ENCODE measurements at places on chromosomes 13 and 19.

DNA sequence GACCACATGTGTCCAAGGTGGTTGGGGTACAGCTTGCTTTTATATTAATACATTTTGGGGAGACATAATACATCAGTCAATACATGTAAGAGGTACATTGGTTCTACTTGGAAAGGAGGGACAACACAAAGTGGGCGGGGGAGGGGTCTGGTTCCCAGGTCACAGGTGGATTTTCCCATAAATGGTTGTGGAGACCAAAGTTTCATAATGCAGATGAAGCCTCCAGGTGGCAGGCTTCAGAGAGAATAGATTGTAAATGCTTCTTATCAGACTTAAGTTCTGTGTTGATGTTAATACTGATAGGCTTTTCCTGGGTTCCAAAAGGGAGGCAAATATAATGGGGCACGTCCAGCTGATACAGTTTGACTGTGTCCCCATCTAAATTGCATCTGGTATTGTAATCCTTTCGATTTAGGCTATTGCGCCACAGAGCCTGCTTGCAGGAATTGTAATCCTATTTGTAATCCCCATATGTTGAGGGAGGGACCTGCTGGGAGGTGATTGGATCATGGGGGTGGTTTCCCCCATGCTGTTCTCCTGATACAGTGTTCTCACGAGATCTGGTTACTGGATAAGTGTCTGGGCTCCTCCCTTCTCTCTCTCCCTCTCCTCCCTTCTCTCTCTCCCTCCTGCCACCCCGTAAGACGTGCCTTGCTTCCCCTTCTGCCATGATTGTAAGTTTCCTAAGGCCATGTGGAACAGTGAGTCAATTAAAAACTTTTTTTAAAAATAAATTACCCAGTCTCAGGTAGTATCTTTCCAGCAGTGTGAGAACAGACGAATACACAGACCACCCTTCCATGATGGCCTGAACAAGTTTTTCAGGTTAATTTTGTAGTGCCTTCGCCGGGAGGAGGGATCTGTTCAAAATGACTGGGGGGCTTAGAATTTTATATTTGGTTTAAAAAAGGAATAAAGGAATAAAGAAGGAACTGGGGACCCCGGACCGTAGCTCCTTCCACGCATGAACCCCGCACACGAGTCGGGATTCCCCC is 44.9 kb downstream of the ZNF823 start:
- no peak for DNase-seq

DNA sequence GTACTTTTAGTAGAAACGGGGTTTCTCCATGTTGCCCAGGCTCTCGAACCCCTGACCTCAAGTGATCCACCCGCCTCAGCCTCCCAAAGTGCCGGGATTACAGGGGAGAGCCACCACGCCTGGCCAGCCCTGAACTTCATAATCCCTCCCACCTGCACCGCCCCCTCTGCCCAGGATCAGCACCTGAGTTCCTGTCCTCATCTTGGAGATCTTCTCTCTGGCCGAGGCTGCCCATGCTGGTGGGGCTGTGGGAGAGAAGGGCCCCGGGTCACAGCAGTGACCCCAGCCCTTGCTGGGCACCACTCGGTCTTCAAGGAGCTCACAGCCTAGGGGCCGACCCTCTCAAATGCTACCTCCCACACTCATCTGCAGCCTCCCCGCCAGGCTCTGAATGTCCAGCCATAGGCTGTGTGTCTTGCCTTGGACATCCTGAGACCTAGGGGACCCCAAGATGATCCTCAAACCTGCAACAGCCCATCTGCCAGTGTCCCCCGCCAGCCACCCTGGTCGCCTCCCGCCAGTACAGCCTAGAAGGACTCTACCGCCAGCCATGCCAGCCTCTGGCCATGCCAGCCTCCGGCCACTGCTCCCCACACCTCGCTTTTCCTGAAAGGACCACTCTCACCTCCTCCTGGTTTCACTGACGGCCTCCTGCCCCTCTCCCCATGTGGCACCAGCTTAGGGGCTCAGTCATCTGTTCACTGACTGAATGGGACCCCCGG is 1.5 kb downstream of the ATP8B3 start:
- DNase-seq = no peak

DNA sequence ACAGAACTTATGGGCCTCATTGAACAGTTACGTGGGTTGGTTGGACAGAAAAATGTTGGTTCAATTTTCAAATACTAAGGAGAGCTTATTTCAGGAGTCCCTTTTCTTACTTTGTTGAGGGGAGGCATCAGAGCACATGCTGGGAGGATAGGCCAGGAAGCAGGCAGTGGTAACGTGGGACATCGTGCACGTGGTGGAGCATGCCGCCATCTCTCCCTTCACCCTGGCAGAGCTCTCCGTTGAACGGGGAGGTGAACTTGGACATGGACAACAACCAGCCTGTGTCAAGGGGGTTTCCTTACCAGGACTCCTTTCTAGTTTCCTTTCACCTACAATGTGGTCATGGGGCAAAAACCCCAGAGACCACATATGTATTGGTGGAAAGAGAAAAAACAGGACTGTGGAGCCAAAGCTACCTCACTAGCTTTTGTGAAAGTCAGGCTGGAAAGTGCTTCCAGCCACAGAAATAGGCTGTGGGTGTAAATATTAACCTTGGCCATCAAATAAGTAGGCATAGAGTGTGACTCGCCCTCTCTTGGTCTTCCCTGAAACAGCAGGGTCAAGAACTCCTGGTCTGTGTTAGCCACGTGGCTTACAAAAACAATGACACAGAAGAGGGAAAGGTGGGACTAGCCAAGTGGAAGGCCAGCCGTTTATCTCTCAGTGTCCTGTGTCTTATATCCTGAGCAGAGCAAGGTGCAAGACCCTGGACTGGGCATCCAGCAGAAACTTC is 14.4 kb downstream of the MICOS13 start:
- DNase-seq = no peak

- no peak for DNase-seq
Observed at GRCh38 chr13:73235385-73235784, 176.6 kb downstream of the KLF5 start.

DNA sequence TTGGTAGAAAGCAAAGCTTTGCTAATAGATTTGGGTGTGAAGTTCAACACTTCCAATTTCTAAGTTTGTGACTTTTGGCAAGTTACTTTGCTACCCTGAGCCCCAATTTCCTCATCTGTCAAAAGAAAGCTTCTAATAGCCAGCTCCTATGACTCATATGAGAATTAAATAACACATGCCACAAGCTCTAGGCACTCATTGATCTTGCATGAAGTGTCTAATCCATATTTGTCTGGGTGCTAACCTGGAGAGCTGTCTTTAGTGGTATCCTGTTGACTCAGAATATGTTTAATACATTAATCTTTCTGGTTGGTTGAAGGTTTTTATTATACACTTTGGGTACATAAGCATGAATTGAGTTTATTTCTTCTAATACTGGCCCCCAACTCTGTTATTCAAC is 188.8 kb downstream of the POSTN start:
- DNase-seq = no peak

DNA sequence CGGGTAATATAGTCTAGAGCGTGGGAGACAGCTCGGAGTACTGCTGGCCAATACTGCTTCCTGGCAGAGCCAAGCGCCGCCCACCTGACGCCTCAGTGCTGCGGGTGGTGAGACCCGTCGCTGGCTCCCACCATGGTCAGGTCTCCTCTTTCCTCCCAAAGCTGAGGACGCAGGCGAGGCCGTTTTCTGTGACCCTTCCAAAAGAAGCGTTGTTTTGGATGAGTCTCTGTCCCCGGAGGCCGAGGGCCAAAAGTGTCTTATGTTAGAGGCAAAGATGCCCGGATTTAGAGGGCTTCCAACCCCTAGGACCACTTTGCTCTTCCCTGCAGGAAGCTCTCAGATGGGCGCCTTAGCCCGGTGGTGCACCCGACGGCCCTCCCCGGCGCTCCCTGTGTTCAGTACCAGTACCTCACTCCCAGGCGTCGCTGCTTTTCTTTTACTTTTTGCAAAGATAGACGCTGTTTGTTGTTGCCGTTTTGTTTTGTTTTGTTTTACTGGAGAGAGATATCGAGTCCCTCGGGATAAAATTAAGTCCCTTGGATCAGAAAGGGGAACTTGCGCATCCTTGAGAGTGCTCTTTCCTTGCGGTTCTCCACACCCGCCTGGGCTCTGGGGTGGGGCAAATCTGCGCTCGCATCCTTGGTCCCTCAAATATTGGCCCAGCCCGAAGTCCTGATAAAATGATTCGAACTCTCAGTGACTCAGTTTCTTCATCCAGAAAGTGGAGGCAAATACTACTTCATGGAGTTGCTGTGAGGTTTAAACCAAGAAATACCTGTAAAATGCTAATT is 7.0 kb downstream of the PDX1 start:
- no peak for DNase-seq

GRCh38 chr19:1847684-1848398 is 442 bp downstream of the REXO1 start:
- DNase-seq = no peak

GRCh38 chr19:35483089-35483488 is 7.2 kb downstream of the KRTDAP start:
- no peak for DNase-seq

Measured in activated CD4-positive, alpha-beta T cell treated with anti-CD3 and anti-CD28 coated beads, Interleukin-2, amount 50 U/mL, for 4 hours (primary cell).